ENCODE measurements at places on chromosomes 1 and 21.

GRCh38 chr1:52733368-52733767 lies 7.1 kb downstream of the ZYG11B start:
- DNase-seq: no peak

GRCh38 chr1:32612189-32612881 lies 38.0 kb downstream of the ZBTB8OS start:
- DNase-seq: peak; percentile 88

DNA sequence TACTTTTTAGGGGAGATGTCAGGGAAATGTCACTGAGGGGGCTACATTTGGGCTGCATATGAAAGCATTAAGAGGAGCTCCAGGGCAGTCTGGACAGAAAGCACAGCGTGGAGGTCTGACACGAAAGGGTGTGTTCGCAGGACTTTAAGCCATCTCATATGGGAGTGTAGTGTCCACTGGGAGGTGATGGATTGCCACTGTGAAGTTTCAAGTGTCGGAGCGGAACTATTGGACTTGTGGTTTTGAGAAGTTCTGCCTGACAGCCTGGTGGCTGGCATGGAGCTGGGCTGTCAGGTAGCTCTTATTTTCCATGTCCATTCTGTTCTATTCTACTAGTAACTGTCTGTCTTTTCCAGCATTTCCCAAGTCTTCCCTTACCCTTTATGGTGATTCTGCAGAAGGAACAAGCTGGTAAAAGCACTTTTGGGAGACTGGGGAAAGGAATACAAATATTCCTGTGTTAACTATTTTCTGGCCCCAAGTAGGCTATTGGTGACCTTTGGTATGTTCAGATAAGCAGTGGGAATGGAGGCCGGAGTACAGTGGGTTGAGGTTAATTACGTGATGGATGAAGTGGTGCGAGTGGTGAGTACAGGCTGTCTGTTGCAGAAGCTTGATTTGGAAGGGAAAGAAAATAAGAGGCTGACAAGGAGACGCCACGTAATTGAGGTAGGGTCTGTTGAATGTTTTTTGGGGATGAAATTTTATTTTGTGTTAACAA lies 19.3 kb downstream of the B3GALT5 start:
- DNase-seq: no peak

DNA sequence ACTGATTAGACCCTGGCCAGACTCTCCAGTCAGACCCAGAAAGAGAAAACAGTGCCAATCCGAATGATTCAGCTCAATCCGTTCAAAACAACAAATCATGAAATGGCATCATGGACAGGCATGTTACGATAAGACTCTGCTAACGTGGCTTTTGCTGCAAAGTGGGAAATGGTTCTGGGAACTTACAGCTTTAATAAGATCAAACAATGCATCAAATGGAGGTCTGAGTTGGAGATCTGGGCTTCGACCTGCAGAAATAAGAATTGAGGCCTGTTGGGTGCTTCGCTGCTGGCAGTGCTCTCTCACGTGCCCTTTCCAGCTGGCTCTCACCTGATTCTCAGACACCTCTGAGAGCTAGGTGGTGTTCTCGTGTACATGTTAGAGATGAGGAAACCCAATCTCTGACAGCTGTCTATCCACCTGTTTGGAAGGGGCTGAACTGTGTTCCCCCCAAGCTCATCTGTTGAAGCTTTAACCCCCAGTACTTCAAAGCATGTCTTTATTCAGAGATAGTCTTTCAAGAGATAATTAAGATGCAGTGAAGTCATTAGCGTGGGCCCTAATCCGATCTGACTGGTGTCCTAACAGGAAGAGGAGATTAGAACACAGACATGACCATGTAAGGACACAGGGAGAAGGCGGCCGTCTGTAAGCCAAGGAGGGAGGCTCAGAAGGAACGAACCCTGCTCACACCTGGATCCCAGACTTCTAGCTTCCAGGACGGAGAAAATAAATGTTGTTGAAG lies 45.5 kb upstream of the ETS2 start:
- DNase-seq: no peak

GRCh38 chr1:30988045-30988444 lies 77.5 kb downstream of the PUM1 start:
- no peak for DNase-seq

Data from MCF 10A (cell line).